ENCODE measurements at places on chromosomes 7 and 10. TPM values are rescaled to one million over a fixed set of nuclear protein-coding genes. Genes with fewer than 3 reads are reported as not detected.

GTF2IRD2 gene
- 17.0 TPM for total RNA-seq

TMEM26 gene
- 6.5 TPM for total RNA-seq

PRKAR2B gene
- 2.5 TPM for total RNA-seq

DNA sequence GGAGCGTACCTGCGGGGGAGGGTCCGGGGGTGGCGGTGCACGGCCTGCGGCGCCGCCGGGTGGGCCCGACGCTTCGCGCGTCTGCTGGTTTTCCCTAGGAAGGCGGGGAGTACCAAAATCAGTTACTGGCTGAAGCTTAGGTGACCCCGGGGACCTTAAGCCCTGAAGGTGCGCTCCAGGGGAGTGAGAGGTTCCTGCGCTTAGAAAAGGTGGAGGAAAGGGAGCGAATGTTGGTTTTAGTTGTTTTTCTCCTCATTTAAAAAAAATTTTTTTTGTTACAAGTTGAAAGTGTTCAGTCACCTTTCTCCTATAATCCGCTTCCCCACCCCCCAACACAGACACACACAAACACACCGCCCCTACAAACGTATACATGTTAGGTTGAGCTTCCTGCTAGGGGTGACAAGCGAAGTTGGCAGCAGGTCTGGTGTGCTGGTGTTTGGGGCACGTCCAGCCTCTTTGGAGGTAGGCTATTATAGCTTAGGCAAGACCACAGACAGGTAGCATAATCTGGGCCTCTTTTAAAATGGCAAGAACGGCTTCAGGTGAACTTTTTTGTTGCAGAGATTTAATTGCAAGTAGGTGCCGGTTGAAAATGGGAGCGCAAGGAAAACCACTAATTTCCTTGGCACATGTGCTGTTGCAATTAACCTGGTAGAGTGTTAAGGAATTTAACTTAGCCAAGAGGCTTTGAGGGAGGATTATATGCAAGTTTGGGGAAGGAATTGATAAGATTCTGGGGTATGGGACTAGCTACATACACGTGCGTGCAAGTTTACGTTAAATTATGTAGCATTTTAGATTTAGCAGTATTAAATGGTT is 945 bp downstream of the ADD3 start:
- no peaks in the 10 kb centered on the region for H3K27me3 ChIP-seq
- H3K27ac ChIP-seq: peak overlapping the region; percentile 49
- peaks cover 4% of the 10 kb centered on the region for H3K36me3 ChIP-seq
- peaks cover 35% of the 10 kb centered on the region for H3K4me1 ChIP-seq

DNA sequence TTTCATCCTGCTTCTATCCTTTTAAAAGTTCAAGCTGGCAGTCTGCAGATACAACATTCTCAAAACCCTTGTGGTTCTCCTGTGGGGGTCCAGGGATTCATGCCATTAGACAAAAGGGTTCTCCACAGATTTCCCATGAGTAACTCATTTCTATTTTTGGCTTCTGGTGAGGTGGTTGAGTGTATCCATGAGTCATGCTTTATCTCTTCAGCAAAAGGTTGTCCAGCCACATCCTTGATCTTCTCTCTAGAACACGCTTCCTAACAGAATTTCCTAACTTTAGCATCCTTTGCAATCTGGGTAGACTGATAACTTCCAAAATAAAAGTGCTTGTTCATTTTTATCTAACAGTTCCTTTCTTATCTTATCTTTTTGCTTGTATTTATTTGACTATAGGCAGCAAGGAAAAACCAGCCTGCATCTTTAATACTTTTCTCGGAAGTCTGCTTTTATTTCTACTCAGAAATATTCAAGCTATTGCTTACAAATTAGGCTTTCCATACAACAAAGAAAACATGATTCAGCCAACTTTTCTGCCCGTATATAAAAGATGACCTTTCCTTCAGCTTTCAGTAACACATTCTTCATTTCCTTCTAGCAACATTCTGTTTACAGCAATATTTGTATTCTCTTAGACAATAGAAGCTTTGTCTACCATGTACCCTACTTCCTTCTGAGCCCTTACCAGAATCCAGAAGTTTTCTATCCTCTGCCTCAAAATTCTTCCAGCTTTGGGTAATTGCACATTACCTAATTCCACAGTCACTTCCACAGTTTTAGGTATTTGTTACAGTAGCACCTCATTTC is 79.3 kb upstream of the IL6 start:
- no peak overlapping the region for H3K4me3 ChIP-seq
- H3K27me3 ChIP-seq: no peaks in the 10 kb centered on the region
- H3K27ac ChIP-seq: peak overlapping the region; percentile 86
- no peaks in the 10 kb centered on the region for H3K36me3 ChIP-seq
- DNase-seq: no peak

GRCh38 chr7:131400681-131401176 is 73.1 kb downstream of the MKLN1 start:
- no peaks in the 10 kb centered on the region for H3K27me3 ChIP-seq
- no peak overlapping the region for H3K27ac ChIP-seq
- no peak for DNase-seq
- no peak overlapping the region for H3K4me3 ChIP-seq
- no peaks in the 10 kb centered on the region for H3K4me1 ChIP-seq
- H3K36me3 ChIP-seq: peaks cover 21% of the 10 kb centered on the region

GRCh38 chr7:36966636-36967035 is 242.3 kb upstream of the AOAH start:
- H3K36me3 ChIP-seq: no peaks in the 10 kb centered on the region
- H3K27ac ChIP-seq: no peak overlapping the region
- H3K4me3 ChIP-seq: no peak overlapping the region
- no peak for DNase-seq
- H3K4me1 ChIP-seq: no peaks in the 10 kb centered on the region

Data from osteoblast (primary cell).